H1 (cell line): ENCODE measurements at places on chromosomes 11 and 22.

GRCh38 chr11:19560156-19560555 is 152.5 kb upstream of the NAV2 start:
- DNase-seq, result no peak

DNA sequence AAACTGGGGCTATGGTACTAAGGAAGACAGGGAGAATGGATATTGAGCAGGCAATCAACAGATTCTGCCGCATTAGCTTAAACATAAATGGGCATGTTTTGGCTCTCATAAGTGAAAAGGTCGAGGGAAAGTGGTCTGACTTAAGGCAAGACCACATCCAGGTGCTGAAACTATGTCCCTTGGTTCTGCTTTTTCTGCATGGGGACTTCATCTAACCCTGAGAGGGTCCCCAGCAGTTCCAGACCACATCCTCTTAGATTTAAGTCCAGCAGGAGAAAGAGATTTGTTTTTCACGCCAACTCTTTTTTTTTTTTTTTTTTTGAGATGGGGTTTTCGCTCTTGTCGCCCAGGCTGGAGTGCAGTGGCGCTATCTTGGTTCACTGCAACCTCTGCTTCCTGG is 5.5 kb downstream of the RPS6KA4 start:
- DNase-seq, result no peak

- no peak for DNase-seq
Measured at GRCh38 chr11:7490535-7490934, 5.2 kb downstream of the OLFML1 start.

DNA sequence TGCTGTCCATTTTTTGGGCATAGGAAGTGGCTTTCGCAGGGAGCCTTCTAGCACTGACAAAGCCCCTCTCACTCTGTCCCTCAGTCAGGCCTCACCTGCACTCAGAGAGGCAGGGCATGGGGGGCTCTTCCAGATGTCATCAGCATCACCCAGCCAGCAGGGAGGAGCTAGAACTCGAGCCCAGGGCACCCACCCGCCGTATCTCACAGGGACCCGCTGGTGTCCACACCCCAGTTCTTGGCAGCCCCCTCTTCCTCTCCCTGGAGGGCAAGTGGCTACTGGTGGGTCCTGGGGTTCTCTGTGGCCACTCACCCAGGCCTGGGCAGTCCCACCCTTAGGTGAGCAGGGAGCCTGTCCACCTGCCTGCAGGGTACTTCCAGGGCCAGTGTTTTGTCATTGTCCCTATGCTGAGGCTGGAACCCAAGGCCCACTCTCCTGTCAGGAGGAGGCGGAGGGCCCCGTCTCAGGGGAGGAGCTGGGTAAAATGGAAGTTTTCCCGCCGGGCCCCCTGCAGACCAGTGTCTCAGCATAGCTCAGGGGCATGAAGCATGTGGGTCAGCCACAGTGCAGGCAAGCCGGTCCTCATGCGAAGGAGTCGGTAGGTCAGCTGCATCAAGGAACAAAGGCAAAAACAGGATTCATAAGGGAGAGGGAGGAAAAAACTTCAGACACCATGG is 21.8 kb downstream of the MYO7A start:
- DNase-seq, result no peak

- DNase-seq, result peak; percentile 62
Measured at GRCh38 chr11:87097582-87097981, 59.8 kb downstream of the TMEM135 start.

DNA sequence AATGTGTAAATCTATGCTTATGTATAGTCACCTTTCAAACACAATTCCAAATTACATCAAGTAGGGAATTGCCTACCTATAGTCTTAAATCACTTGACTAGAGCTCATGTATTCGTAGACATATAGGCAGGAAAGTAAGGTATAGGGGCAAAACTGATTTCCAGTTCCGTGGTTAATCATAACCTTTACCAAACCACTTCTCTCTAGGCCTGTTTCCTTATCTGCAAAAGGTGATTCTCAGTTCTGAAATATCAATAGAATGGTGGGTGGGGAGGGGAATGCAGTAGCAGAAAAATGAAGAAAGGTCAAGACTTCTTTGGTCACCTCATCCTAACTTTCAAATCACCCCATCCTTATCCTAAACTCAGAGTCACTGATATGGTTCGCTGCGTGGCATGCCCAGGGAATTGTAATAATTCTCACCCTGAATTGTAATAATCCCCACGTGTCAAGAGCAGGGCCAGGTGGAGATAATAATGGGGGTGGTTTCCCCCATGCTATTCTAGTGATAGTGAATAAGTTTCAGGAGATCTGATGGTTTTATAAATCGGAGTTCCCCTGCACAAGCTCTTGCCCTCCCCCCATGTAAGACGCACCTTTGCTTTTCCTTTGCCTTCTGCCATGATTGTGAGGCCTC is 1.9 kb upstream of the ANO5 start:
- no peak for DNase-seq

DNA sequence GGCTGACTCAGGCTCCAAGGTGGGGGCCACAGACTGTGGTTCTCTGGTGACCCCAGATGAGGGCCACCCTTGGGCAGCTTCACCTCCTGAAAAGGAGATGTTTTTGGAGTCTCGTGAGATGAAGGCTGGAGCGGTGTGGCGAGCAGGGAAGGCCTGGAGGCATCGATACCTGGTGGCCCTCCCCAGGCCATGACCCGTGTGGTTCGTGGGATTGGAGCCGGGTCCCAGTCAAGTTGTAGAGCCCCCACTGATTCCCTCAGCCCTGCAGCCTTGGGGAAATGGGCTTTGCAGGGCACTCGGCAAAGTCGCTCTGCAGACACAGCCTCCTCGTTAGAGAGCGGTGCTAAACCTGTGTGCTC is 1083.4 kb downstream of the BRD1 start:
- no peak for DNase-seq

GRCh38 chr11:35274909-35275785 is 136.2 kb downstream of the CD44 start:
- no peak for DNase-seq

- DNase-seq, result no peak
Measured at GRCh38 chr11:115911613-115912346, 407.6 kb upstream of the CADM1 start.

- peak; percentile 61 for DNase-seq
Measured at GRCh38 chr11:73393479-73394415, 17.5 kb downstream of the RELT start.
